ENCODE measurements at places on chromosomes 5 and 9. TPM values are rescaled to one million over a fixed set of nuclear protein-coding genes. Genes with fewer than 3 reads are reported as not detected.

The TMEM171 gene
- not detected for total RNA-seq

The KCNN2 gene
- total RNA-seq: not detected

The LCNL1 gene
- not detected for total RNA-seq

The TRUB2 gene
- 44.0 TPM for total RNA-seq

- DNase-seq: no peak
These were observed 91.2 kb downstream of the FSTL4 start for GRCh38 chr5:133520991-133521706.

DNA sequence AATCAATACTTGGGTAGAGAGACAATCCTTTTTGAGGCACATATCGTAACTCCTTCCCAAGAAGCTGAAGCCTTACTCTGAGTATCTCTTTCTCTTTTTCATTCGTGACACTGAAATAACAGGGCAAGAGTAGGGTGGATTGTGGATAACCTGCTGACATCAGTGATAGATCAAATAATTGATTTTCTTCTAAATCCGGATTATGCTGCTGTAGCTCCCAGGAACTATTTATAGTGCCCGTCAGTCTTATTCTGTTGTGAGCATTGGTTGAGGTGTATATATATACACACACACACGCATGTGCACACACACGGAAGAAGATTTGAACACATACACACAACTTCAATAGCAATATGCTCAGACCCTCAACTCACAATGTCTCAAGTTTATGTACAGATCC, 43.2 kb upstream of the GLRA1 start:
- DNase-seq: no peak

DNA sequence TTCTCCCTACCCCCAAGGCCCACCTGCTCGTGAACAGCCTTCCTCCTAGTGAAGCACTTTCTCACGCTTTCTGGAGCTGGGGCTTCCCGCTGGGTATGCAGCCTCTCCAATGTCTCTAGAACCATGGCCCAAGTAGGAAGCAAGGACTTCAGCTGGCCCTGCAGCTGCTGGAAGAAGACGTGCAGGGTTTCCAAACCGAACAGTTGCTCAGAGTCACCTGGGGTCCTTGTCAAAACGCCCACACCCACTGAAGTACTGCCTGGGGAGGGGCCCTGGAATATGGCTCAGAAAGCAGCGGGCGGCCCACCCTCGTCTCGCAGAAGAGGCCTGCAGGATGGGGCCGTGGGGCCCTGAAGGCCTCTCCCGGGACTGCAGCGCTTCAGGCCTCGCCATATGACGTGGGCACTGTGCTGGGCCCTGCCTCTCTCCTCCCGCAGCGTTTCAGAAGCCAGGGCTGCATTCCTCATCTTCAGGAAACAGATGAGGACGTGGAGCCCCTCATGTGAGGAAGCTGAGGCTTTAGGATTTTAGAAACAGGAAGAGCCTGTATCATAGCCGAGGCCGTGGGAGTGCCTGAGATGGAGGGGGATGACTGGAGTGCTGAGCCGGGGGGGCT, 116.0 kb upstream of the LMX1B start:
- DNase-seq: no peak

DNA sequence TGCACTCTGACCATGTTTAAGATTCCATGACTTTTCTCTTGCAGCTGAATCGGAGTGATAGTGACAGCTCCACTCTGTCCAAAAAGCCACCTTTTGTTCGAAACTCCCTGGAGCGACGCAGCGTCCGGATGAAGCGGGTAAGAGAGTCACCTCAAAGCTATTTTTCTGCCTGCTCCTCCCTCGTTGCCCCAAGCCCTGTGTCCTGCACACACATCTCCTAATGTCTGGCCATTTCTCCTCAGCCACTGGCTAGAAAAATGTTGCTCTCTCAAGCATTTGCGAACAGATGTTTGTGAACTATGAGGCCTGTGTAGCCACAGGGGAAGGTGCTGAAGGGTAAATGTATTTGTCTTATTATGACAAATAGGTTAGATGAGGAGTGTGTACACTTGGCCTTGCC, 25.7 kb upstream of the RARS1 start:
- DNase-seq: no peak
